ENCODE measurements at places on chromosomes 12 and 14.

DNA sequence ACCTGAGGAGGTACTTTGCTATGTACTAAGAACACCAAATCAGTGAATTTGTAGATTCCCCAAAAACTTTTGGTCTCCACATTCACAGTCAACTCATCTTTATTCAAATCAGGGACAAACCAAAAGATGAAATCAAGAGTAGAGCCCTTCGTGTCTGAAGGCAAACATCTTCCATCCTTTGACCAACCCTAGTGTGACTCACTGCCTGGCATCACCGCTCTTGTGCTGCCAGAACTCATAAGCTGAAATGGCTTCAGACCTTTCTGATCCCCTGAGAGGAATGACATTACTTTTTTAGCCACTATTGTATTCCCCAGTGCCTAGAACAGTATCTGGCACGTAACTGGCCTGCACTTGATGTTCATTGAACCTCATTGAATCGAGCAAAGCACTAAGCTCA is 50.1 kb downstream of the GOLGA5 start:
- DNase-seq: no peak

DNA sequence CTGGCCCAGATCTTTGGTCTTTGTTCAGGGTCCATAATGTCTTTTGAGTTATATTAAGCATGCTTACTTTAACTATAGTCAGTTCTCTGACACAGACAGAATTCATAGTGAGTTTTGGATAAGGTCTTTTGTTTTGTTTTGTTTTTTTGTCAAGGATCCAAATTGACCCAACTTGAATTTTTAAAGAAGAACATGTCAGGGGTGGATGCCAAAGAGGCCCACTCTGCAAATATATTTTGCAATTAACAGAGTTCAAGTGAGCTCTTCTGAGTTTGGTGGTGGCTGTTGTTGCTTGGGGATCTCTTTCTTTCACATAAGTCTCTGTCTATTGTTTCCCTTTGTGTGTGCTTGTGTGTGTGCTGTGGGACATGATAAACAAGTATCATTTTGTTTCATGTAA is 34.4 kb upstream of the PMCH start:
- DNase-seq: no peak

GRCh38 chr14:101813171-101813759 is 51.8 kb downstream of the PPP2R5C start:
- peak; percentile 53 for DNase-seq

DNA sequence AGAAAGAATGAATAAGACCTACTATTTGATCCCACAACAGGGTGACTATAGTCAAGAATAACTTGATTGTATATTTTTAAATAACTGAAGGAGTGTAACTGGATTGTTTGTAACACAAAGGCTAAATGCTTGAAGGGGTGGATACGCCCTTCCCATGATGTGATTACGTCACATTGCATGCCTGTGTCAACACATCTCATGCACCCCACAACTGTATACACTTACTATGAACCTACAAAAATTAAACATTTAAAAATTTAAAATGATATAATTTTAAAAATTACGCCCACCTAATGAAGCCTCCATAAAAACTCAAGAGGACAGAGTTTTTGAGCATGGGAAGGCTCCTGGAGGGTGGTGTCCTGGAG is 94.5 kb downstream of the SCARB1 start:
- no peak for DNase-seq

GRCh38 chr12:131929581-131930456 is 743 bp downstream of the PUS1 start:
- no peak for DNase-seq

GRCh38 chr12:125033288-125033687 is 31.9 kb upstream of the AACS start:
- no peak for DNase-seq

DNA sequence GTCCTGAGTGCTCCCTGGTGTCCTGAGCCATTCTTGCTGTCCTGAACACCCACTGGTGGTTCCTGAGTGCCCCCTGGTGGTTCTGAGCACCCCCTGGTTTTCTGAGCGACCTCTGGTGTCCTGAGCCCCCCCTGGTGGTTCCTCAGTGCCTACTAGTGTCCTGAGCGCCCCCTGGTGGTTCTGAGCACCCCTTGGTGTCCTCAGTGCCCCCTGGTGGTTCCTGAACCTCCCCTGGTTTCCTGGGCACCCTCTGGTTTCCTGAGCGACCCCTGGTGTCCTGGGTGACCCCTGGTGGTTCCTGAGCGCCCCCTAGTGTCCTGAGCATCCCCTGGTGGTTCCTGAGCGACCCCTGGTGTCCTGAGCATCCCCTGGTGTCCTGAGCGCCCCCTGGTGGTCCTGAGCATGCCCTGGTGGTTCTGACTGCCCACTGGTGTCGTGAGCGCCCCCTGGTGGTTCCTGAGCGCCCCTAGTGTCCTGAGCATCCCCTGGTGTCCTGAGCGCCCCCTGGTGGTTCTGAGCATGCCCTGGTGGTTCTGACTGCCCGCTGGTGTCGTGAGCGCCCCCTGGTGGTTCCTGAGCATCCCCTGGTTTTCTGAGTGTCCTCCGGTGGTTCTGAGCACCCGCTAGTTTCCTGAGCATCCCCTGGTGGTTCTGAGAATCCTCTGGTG is 473.1 kb downstream of the TMEM121 start:
- DNase-seq: peak; percentile 67

DNA sequence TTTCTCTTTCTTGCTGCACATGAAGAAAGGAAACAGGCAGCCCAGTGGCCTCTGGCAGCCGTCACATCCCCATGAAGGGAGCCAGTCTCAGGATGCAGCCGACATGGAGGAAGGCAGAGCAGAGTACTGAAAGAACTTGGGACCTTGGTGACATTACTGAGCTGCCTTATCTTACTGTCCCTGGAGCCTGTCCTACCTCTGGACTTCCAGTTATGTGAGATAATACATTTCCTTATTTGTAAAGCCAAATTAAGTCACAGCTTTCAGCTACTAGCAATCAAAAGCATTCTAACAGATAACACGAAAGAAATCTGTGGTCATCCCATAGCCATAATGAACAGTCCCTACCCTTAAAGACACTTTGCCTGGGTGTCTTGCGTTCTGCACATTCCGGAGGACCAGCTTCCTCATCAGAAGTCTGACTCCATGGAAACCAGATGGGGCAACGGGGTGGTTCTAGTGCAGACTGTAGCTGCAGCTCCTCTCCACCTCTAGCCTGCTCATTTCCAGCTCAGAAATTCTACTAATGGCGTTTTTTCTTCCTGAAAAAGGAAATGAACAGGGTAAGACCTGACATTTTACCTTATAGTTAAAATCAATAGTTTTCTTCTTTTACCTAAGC is 7.8 kb upstream of the EGLN3 start:
- DNase-seq: no peak

GRCh38 chr12:114500775-114501473 is 95.0 kb upstream of the TBX5 start:
- DNase-seq: no peak

- peak; percentile 99 for DNase-seq
Observed at GRCh38 chr14:101760138-101761011, 1.1 kb upstream of the PPP2R5C start.

- DNase-seq: peak; percentile 49
Observed at GRCh38 chr12:54390176-54390667, 5.7 kb upstream of the ZNF385A start.

GRCh38 chr12:31790759-31791158 is 61.9 kb upstream of the AMN1 start:
- no peak for DNase-seq

DNA sequence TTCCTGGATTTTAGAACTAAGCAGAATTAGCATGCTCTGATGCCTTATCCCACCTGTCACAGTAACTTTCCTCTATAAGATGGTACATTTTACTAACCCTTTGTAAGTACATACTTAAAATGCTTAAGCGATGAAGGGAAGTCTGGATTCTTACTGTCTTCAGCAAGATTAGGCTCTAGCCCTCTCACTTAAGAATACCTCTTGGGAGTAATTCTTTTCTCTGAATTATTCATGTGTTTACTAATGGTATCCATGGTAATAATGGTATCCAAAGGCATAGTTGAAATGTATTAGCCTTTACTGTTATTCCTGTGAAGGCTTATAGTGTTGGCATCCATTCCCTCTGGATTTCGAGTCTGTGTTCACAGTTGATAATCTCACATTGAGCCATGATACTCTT is 176.9 kb downstream of the MON2 start:
- no peak for DNase-seq

DNA sequence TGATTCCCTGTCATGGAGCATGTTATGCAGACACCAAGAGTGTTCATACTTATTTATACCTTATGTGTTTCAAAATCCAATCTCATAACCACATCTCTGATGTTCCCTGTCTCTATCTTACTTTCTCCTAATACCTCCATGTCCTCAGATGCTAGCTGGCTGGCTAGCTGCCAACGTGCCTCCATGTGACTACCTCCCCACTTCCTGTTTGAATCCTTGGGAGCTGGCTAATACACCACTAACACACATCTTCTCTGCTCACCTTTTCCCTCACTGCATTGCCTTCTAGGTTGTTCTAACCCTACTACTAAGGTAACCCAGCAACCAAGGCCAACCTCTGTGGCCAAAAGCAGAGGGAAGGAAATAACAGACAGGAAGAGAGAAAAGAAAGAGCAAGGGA is 27.3 kb downstream of the TTC5 start:
- DNase-seq: no peak

DNA sequence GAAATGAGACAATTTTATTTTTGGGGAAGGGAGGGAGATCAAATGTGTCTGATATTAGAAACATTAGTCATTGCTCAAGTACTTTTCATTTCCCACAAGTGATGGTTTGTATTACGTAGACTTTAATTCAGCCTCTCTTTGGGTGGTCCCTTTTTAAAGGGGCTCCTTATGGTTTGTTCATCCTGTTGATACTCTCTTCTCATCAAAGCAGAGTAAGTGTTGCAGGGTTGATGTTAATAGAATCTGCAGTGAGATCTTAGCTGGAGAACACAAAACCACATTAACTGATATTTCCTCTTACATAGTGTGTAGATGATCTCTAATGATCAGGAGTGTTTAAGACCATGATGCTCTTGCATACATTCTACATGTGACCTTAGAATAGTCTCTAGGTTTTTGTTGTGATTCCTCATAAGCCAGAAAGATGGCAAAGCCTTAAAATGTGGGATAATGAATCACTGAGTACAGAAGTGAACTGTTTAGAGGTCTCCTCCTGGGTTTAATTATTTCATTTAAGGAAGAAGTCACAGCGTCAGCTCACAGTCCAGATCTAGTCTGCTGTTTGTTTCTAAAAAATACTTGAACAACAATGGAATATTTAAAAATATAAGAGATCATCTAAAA is 87.4 kb upstream of the PTPRR start:
- DNase-seq: no peak

DNA sequence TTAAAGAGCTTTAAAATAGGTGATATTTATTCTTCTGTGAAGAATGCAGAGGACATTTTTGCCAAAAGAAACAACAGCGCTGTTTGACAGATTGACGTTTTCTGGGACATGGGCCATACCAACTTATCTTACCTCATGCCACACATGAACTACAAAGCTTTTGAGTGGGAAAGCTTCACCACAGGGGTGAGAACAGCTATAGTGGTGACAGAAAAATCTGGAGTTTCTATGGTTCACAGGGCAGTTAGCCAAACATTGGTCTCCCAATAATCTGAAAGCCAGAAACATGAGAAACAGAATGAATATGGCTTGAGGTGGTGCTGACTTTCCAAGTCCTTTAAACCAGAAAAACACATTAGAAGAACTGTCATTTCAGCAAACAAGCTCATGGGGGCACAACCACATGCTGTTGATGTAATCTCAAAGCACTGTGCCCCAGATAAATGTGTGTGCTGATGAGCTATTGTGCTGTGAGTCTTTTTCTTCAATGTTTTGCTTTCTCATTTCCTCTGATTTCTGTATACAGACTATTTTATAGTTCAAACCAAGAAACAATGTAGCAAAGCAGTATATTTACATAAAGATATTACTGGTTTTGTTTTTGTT is 905.4 kb downstream of the SLC16A7 start:
- no peak for DNase-seq

DNA sequence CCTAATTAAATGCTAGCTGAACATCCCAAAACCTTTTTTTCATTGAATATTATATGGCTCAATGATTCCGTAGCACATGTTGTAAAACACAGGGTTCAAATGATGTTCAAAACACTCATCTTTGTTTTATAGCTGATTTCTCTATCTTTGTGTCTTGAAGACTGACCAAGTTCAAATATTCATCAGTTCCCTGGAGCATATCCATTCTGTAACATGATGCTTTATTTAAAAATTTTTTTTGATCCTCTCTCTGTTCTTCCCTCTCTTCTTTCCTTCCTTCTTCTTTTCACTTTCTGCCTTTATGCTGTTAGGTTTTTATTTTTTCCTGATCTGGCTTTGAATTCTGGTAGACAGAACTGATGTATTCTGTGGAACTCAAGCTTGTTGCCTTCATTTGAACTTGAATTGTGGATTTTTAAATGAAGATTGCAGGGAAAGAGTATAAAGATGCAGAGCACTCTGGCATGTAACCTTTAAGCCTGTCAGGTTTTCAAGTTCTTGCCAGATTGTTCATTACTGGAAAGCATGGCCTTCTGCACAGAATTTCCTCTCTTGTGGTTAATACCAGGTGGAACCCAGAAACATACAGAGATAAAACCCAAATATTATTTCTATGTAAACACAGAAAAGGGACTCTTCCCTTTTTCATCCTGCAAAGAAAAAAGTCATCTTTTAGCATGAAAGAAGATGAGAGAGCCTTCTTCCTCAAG is 39.5 kb downstream of the PROX2 start:
- DNase-seq: no peak

DNA sequence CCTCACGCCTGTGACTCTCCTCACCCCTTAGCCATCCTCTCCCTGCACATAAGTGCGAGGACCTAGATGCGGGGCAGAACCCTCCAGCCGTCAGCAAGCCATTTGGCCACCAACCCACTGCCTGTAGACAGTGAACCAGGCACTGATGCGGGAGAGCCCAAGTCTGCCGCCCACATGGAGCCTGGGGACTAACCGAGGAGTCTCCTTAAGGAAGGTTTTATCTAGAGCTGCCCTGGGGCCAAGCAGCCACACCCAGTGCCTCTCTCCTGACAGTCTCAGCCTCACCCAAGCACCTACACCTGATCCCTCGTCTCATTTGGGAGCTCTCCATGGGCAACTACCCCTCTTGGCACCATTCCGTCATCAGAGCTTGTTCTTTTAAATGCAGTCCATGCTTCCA is 72.7 kb downstream of the CHGA start:
- no peak for DNase-seq

DNA sequence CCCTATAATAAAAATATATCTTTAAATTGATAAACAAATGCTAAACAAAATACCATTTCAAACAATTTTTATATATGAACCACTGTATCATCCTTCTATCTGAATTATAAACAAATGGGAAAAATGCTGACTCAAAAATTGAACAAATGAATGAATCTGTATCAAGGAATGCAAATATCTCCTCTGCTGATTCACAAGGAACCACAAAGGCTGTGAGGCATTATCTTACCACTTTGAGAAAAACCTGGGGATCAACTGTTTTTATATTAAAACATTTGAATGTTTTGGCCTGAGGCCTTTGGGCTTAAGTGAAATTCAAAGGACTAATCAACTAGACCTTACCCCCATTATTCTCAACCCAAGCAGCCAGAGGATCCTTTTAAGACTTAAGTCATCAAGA is 86.3 kb downstream of the EML5 start:
- DNase-seq: no peak
